Urothelium cell line (cell line): ENCODE measurements at places on chromosomes 5 and 9.

GRCh38 chr5:12845549-12846159 is 941.4 kb upstream of the CTNND2 start:
- no peak for DNase-seq

GRCh38 chr5:921456-922435 is 29.1 kb downstream of the TRIP13 start:
- no peak for DNase-seq

DNA sequence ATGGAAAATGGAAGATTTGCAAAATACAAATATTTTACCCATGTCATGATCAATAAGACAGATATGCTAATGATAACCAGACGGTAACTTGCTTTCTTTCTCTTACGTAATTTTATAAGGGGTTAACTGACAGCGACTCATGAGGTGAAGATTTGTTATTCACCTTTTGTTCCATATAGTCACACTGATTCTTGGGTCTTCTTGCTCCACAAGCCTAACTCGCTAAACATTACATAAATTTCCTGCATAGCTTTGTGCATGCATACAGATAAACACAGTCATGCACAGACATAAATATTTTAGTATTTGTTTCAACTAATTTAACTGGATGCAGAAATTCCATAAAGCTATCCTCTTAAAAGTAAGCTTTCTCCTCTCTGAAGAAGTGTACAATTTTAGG is 225.9 kb downstream of the VPS13A start:
- DNase-seq, result no peak

- peak; percentile 15 for DNase-seq
These were observed 933.6 kb downstream of the CDH12 start for GRCh38 chr5:21919414-21920022.

- DNase-seq, result no peak
These were observed 73.2 kb upstream of the PIP5K1B start for GRCh38 chr9:68631811-68632210.

DNA sequence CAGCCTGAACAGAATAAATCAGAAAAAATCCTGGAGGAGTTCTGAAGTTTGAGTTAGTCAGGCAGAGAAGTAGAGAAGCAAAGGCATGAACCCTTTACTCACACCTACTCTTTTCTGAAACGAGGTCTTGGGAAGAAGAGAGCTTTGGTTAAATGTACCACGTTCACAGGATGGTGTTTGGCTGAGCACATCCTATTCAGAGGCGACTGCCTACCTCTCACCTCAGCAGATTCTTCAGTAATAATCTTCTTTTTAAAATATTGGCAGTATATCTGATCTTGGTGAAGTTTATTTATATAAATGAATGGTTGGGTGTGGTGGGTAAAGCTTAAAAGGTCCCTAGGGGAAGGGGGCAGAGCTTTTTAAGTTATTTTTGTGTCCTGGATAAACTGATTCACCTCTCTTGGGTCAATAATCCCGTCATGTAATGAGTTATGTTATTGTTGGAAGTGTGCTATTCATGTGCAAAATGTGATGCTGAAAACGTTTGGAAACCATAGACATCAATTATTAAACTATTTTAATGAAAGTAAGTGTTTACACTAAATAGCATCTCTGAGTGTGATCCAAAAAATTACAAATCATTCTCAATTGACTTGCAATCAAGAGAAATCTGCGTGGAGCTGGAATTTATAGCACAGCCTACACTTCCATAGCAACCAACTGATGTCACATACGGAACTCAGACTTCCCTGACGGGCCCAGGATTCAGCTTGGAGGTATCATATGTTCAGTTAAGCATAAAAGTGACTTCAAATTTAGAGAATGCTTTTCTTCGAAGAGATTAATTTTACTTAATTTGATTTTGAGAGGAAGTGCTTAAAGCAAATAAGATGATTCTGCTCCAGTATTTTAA is 94.3 kb upstream of the EQTN start:
- no peak for DNase-seq

DNA sequence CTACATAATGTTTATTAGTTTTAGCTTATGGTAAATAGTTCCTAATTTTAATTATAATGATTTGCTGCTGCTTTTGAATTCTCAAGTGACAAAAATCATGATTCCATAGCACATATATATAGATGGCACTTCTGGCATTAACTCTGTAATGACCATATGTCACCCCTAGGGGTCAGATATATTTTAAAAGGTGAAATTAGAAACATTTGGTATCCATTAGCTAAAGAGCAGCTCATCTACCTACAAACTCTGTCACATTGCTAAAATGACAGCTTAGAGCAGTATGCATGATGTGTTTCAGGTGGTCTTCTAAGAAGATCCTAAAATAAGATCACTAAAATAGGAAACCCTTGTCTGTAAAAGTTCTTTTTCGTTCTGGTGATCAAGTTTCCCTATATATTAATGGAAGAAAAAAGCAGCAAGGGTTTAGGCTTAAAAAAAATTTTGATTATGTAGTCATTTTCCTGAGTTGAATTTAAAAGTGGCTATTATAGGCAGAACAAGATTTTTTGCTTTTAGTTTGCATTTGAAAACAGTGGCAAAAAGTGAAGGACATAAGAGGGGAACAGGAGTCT is 157.7 kb upstream of the POU5F2 start:
- peak; percentile 4 for DNase-seq

DNA sequence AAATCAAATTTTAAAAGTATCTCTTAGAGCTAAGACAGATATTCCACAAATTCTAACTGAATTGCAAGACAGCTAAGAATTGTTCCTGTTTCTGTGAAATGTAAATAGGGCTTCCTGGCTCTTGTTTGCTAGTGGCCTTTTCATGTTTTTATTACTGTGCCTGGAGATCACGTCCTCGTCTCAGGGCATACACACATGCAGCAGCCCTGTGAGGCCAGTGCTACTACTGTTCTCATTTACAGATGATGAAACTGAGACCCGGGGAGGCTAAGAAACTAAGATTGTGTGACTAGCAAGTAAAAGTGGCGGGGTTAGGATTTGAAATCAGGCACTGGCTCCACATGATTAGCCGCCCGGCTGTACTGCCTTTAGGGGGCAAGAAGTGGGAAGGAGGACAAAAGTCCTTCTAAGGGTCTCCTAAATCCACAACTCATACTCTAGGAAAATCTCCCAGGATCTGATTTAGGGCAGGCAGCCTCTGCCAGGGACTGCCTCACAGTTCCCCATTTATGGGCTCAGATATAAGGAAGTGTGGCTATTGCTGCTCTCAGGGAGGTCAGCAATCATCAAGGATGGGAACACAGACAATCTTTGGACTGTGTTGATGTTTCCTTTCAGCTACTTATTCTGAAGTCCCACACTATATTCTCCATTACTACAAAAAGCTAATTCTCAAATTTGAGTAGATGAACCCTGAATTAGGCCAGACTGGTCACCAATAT is 7.9 kb downstream of the PRUNE2 start:
- no peak for DNase-seq

DNA sequence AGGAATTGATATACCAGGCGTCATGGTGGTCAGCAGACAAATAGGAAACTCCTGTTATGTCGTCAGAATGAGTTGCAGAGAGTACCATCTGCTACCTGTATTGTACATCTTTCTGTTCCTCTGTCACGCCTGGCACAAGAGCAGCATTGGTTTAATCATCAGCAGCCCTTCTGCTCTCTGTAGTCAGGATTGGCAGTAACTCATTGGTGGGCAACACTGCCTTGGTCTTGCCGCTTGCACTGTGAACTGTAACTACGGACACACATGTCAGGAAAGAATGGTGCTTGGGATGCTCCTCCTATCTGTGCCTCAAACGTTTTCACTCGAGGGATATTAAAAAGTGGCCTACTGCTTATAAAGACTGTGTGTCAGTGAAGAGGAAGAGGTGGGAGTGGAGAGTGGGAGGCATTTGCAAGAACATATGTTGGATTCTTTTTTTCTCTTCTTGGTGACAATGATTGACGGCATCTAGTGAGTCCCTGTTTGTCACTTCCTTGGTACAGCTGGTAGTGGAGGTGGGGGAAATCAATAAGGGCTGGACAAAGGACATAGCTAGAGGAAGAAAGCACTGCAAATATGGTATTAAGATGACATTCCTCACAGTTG is 76.6 kb downstream of the F2RL2 start:
- no peak for DNase-seq

DNA sequence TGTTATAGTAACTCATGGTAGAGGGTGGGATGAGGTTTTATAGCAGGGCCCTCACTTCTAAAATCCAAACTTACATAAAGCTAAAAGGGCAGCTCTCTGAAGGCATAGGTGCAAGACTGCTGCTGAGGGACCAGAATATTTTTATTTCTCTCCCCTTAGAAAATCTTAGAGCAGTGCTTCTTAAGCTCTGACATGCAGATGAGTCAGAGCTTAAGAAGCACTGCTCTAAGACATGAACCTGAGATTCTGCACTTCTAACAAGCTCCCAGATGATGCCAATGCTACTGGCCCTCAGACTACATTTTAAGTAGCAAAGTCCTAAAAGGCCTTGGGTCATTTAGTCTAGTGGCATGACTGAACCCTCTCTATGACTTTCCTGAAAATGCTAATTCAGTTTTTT is 97.6 kb upstream of the SPRY4 start:
- no peak for DNase-seq

- DNase-seq, result no peak
These were observed 47.9 kb upstream of the ZBTB43 start for GRCh38 chr9:126756876-126757415.

- peak; percentile 33 for DNase-seq
These were observed 35.2 kb downstream of the PCDHAC2 start for GRCh38 chr5:141001446-141001843.

GRCh38 chr9:106798016-106798799 is 64.8 kb upstream of the ZNF462 start:
- DNase-seq, result no peak
